ENCODE measurements at places on chromosomes 3 and 15.

DNA sequence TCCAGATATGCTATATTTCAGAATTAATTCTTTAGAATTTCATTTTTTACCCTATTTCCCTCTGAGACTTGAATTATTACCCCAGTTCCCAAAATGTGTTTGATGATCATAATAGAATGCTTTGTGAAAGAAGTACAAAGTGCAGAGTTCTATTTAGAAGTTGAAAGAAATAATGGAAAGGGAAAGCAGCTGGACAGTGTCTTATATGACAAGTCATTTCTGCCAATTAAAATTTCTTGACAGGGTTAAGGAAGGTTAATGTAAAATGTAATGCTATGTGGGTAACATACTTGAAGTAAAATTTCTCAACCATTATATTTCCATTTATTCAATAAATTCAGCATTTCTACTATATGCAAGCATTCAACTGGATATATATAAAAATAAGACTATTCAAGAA lies 33.1 kb downstream of the FGF7 start:
- no peak for DNase-seq

- DNase-seq, result no peak
Observed at GRCh38 chr3:187044206-187044605, 95.1 kb downstream of the RPL39L start.

DNA sequence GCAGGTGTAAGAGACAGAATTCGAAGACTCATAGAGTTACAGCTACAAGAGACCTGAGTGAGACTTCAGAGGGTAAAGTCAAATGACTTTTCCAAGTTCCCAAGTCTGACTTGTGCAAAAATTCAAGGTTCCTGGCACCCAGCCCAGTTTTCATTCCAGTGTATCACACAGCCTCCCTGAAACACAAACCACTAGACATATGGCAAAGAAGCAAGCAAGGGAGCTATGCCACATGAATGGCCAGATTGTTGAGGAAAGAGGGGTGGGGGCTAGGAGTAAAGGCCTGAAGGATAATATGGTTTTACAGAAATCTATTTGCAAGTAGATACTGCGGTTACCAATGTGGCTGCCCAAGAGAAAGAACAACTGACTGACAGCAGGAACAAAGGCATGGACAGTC lies 301.2 kb downstream of the MECOM start:
- no peak for DNase-seq

DNA sequence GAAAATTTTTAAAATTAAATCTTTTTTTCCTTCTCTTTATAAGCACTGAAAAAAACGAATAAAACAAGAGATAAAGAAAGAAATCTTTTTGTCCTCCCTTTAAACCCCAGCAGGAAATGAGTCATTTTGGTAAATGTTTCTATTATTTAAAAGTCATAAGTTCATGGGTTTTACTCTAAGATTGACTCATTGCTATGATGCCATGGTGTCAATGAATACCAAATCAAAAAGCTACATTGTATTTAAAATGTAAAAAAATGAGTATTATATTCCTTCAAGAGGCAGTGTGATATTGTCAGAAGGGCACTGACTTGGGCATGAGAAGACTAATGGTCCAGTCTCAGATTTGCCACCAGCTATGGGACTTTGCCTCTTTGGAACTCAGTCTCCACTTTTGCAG lies 303.4 kb upstream of the DNAJC19 start:
- no peak for DNase-seq

GRCh38 chr3:173622166-173622565 lies 224.6 kb downstream of the NLGN1 start:
- DNase-seq, result no peak

Data from cortex of kidney (tissue), 1 donor.